RPMI7951 (cell line): ENCODE measurements at places on chromosomes 3 and 15.
A peak's percentile ranks its signal among the peaks of the same experiment; 100 is the strongest.

DNA sequence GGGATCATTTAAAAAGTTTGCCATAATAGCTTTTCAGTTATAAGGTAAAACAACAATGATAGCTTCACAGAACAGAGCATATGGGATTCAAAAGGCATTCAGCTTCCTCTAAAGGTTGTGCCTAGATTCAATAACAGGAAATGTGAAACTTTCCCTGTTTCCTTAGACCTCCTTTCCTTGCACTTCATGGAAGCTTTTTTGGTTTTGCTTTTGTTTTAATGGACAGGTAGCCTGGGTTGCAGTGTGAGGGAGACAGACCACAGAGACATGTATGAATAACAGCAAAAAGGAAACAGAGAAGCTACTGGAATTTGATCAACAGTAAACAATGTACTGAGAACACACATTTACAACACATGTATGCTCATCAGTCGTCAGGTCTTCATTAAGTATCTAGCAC, 2.3 kb upstream of the TNFAIP8L3 start:
- DNase-seq = no peak

DNA sequence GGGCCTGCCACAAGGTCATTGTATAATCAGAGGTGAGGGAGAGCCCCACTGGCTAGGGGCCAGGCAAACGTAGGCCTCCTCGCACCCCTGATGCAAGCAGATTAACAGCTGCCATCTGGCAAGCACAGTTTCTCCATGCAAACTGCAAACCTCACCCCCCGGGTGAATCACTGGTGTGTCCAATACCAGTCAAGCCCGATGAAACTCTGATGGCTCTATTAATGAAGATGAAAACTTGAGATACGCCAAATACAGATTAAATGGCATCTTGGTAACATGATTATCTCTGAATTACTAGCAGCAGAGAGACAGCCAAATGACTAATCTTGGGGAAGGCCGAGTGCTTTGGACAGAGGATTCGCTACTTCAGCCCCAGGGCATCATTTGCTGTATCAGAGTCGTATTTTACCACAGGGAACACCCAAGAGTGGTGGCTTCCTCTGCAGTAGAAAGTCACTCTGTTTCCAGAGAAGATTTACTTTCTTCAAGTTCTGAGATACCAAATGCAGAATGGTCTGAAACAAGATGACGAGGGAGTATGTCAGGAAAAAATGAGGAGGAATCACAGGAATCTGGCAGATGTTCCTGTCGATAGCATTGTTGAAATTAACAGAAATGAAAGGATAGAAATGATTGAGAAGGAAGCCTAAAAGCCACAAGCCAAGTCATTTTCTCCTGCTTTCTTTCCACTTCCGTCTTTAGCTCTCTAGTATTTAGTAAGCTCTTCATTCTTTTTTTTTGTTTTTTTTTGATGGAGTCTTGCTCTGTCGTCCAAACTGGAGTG, 96.2 kb upstream of the NR2F2 start:
- DNase-seq = peak; percentile 98

GRCh38 chr3:153572654-153573053, 410.6 kb downstream of the RAP2B start:
- DNase-seq = no peak

GRCh38 chr3:101163554-101163953, 156.8 kb downstream of the IMPG2 start:
- no peak for DNase-seq

DNA sequence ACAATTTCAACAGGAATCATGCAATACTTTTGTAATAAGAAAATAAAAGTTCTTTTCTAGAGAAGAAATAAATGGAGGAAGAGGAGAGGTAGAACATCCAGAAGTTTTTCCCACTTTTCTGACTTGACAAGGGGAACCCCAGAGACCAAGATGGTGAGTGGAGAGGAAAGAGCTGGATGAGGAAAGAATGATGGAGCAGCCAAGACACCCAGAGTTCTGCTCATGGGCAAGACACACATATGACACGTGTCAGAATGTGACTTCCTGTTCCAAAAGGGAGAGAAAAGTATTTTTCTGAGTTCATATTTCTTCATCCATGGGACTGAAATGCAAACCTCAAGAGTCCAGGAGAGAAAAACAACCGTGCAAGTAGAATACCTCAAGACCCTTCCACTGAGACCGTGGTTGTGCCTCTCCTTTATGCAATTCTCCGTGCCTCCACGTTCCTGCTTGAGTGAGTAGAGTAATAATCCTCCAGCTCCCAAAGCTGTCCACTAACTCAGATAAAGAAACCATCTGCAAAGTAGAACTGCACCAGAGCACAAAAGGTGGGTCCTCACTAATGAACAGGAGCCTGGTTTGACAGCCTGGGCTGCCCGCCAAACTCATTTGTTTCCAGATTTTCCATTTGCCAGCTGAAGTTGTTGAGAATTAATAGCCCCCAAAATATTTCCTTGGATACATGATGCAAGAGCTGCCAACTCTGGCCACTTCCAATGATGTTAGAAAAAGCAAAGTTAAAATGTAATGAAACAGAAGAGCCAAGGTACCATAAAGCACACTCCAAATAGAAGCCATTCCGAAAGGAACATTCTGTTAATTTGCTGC, 272.6 kb upstream of the IGF1R start:
- no peak for DNase-seq

- DNase-seq = no peak
Observed at GRCh38 chr3:24530471-24530870, 35.8 kb upstream of the THRB start.

DNA sequence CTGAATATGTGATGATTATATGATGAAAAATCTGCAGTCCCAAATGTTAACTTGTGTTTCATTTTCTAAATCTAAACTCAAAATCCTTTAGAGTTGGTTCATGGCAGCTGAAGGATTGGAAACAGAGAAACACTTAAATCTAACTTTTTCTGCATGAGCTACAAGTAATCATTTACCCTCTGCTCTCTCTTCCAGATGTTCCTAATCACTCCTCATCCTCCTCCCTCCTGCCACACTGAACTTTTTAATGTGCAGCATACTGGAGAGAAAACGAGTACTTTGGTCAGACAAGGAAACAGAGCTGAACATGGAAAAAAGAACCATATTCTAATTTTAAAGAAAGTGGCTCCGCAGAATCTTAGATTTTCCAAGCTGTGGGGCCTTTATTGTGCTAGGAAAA, 321.2 kb upstream of the COL8A1 start:
- DNase-seq = no peak

DNA sequence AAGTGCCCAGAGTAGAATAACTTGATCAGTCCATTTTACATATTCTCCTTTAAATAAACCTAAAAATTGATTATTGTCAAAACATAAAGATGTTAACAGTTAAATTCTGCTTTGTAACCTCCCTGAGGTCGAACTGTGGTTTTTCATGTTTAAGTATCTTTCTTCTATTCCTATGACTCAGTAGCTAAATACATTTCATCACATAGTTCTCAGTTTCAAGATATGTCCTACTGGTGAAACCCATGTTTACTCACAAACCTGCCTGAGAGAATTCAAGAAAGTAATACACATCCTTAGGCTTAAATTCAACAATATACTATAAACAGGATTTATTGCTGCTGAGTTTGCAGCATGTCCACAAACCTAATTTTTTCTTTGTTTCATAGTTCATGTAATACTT, 692.9 kb downstream of the ZPLD1 start:
- no peak for DNase-seq

- no peak for DNase-seq
Observed at GRCh38 chr15:36644191-36644896, 64.9 kb downstream of the CDIN1 start.

DNA sequence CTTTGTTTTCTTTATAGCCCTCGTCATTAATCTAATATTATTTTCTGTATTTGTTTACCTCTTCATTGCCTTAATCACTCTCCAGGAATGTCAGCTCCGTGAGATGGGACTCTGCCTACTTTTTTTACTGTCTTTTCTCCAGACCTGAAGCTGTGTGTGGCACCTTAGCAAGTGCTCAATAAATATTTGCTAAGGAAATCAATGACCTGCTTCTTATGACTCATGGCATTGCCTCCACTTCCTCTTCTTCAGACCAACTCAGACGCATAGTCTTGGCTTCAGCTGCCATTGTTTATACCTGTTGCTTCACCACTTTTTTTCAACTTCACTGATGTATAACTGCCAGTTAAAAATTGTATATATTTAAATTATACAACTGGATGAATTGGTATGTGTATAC, 218.5 kb upstream of the CMC1 start:
- no peak for DNase-seq
